Kidney tubule cell (primary cell): ENCODE measurements at places on chromosomes 16 and 17.

GRCh38 chr17:4134721-4135120, 8.1 kb downstream of the ZZEF1 start:
- peak; percentile 16 for DNase-seq

DNA sequence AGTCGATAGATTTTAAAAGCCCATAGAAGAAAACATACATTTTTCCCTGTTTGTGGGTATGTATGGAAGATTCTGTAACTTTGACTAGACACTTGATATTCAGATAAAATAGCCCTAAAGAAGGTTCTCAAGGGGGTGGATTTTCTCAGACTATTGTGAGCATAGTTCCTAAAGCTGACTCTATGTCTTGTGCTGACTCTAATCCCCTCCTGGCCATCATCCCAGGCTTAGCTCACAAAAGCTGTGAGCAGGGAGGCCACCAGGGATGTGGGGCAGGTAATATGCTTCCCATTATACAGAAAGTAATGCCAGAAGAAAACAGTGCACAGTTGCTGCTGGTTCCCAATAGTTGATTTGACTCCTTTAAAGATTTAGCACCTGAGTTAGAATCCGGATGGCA, 32.0 kb downstream of the CDH13 start:
- no peak for DNase-seq

DNA sequence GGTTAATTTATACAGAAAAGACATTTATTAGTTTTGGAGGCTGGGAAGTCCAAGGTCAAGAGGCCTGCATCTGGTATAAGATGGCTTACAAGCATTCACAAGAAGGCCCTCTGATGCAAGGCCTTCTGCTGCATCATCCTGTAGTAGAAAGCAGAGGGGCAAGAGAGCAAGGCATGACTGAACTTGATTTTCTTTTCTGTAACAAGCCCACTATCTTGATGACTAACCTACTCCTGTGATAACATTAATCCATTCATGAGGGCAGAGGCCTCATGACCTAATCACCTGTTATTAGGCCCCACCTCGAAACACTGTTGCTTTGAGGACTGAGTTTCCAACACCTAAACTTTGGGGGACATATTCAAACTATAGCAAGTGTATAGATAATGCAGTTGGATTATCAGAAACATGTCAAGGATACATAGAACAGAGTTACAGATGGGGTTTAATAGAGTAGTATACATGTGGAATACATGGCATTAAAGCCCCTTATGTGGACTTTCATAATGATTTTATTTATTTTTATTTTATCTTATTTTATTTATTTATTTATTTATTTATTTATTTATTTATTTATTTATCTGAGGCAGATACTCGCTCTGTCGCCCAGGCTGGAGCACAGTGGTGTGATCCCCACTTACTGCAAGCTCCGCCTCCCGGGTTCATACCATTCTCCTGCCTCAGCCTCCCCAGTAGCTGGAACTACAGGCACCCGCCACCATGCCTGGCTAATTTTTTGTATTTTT, 88.2 kb downstream of the CHD9 start:
- DNase-seq, result peak; percentile 29

DNA sequence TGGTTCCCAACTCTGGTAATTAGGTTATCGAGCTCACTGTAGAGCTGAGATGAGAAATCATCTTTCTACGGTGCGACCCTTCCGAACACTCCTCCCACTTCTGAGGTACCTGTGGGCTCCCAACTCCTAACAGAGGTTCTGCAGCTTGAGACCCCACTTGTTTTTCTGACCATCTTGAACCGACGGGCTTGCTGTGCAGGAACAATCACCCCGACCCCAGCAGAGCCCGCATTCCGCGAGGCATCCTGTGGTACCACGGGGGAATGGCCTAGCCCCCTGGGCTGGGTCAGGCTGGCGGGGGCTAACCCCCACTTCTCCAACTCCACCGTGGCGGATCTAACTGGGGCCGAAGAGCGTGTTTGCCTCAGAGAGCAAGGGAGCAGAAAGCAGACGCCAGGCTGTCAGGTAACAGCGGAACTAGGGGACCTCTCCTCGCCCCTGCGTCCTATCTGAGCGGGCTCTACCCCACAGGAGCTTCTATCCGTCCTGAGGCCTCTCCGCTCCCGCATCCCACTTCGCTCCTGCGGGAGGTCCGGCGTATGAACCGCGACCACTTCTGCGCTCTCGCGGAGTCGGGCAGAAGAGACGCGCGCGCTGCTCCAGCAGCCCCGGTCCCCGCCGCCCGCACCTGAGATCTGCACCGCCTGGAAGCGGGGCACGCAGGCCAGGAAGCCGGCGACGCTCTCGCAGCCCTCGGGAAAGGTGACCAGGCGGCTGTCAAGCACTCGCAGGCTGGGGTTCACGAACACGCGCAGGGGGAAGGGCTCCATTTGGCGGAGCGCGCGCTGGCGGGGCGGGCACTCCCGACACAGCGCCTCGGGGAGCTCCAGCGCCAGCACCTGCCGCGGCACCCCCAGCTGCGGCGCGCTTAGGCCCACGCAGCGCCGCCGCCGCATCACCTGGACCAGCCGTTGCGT, 761 bp downstream of the PDF start:
- peak; percentile 48 for DNase-seq
